ENCODE measurements at places on chromosomes 7 and 10. TPM values are rescaled to one million over a fixed set of nuclear protein-coding genes. Genes with fewer than 3 reads are reported as not detected.

Gene C10orf105
- 0.27 TPM for polyA plus RNA-seq

Gene CXCL12
- 46.6 TPM for polyA plus RNA-seq

Gene HMX3
- polyA plus RNA-seq: 1.5 TPM

GRCh38 chr10:47370015-47370767 is 13.9 kb downstream of the ZNF488 start:
- H3K36me3 ChIP-seq: no peaks in the 10 kb centered on the region
- H3K27ac ChIP-seq: no peak overlapping the region
- no peak for DNase-seq

DNA sequence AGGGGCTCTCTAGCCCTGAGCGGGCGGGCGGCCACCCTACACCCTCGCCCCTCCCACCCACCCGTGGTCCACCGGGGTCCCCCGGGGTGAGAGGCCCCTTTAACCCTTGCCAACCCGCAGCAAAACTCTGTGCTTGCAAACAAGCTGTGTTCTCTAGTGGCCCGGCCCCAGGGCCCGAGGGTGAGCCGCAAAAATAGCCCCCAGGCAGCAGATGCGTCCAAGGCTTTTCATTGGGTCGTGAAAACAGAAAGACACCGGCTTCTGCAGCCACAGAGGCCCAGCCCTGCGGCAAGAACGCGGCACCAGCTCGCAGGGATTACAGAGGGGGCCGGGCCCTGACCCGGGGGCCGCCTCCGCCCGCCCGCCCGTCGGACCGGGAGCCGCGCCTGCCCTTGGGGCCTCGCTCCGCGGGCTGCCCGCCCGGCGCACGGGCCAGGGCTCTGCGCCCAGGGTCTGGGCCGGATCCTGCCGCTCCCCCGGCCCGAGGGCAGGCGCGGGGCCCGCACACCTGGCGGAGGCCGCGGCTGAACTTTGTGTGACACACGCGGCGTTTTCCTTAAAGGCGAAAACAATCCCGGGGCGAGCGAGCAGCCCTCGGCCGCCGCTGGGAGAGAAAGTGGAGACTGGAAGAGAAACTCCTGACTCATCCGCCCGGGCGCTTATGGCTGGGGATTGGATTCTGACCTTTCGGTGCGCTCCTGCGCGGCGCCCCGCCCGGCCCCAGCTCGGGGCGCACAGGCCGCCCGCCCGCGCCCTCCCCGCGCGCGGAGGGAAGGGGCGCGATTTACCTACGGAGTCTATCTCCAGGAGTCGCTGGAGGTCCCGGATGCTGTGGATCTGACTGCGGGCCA is 2.8 kb downstream of the PDGFA start:
- peak overlapping the region; percentile 87 for H3K4me3 ChIP-seq
- H3K27ac ChIP-seq: peak overlapping the region; percentile 96
- peaks cover 15% of the 10 kb centered on the region for H3K27me3 ChIP-seq
- H3K4me1 ChIP-seq: peaks cover 56% of the 10 kb centered on the region
- peak; percentile 68 for DNase-seq

DNA sequence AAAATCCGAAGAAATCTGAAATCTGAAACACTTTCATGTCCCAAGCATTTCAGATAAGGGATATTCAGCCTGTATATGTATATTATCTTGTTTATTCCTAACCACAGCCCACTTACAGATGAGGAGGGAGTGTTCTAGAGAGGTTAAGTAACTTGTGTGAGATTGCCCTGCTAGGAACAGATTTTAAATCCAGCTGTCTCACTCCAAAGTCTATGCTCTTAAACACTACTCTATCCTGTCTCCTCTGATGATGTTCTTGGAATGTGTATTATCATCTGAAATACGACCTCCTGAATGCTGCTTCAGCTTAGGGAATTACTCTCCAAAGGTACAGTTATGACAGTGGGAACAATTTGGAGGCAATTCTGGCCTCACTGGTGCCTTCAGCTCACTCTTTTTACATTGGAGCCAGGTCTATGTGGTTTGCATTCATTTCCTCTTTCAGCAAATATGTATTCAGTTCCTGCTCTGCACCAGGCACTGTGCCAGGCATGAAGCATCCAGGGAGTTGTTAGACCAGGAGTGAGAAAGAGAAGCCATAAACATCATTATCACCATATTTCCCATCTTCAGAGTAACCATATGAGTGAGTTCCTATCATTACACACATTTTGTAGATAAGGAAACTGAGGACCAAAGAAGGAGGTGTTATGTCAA is 70.2 kb downstream of the NOC3L start:
- no peaks in the 10 kb centered on the region for H3K4me1 ChIP-seq
- no peak overlapping the region for H3K27ac ChIP-seq
- no peaks in the 10 kb centered on the region for H3K27me3 ChIP-seq
- H3K36me3 ChIP-seq: peaks cover 27% of the 10 kb centered on the region
- no peak for DNase-seq
- no peak overlapping the region for H3K4me3 ChIP-seq
